ENCODE measurements at places on chromosomes 3 and 15. TPM values are rescaled to one million over a fixed set of nuclear protein-coding genes. Genes with fewer than 3 reads are reported as not detected.

CDHR4 gene
- total RNA-seq, result 0.26 TPM

PCSK6 gene
- 5.0 TPM for total RNA-seq

DNA sequence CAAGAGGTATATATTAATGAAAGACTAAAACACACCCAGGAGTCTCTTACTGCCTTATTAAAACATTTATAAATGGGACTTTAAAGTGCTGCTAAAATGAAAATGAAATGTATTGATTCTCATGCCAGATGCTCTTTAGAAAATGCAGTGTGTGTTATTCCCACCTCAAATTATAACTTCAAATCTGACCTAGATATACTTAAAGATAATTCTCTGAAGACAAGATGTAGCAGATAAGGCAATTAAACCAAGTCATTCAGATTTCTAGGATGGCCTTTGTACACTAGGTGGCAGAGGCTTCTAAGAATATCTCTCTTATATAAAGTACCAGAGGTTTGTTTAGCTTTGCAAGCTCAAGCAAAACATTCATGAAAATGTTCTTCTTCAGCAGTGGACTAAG lies 26.9 kb upstream of the GOLGA8B start:
- no peak for DNase-seq

- DNase-seq, result no peak
Observed at GRCh38 chr3:163957072-163957471, 1121.2 kb downstream of the SI start.

GRCh38 chr3:67635257-67635656 lies 19.2 kb downstream of the SUCLG2 start:
- no peak for DNase-seq

GRCh38 chr3:4466741-4467521 lies at the start of gene SUMF1:
Gene SUMF1, minus strand, starts transcription at chr3:4467269. Its CDS starts 24 bp downstream, at chr3:4467245.
- peak; percentile 83 for DNase-seq

GRCh38 chr15:66290518-66290917 lies 2.9 kb upstream of the DIS3L start:
- DNase-seq, result no peak

GRCh38 chr15:98981851-98982722 lies 25.5 kb downstream of the PGPEP1L start:
- no peak for DNase-seq

TWF2 gene
- total RNA-seq, result 52.2 TPM

BCL6 gene
- total RNA-seq, result 154 TPM

KIF15 gene
- 0.49 TPM for total RNA-seq

- no peak for DNase-seq
Observed at GRCh38 chr3:110685630-110686029, 386.0 kb upstream of the NECTIN3 start.

ARGFX gene
- total RNA-seq, result not detected

- DNase-seq, result peak; percentile 64
Observed at GRCh38 chr3:143443851-143444331, 324.3 kb downstream of the CHST2 start.

NMNAT3 gene
- total RNA-seq, result 5.2 TPM

- DNase-seq, result no peak
Observed at GRCh38 chr15:25250011-25250596, 188.7 kb downstream of the UBE3A start.

GNB5 gene
- total RNA-seq, result 27.6 TPM

TEX55 gene
- not detected for total RNA-seq

GRCh38 chr3:64809086-64809485 lies 121.3 kb upstream of the ADAMTS9 start:
- DNase-seq, result no peak

DNA sequence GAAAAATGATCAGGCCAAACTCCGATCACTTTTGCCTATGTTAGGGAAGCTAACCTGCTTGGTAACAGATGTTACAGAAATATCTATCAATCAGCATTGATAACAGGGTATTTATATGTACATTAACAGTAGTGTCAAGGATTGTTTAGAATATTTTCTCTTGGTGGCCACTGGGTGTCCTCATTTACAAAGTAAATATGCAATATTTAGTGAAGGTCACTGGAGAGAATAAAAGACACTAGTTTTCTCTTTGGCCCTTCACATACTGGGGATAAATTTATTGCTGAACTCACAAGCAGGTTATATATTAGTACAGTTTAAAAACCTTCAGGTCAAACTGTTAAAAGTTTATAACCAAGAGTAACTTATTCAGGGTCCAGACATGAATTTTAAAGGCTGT lies 69.0 kb downstream of the TIGIT start:
- no peak for DNase-seq

TMC3 gene
- total RNA-seq, result not detected

DNA sequence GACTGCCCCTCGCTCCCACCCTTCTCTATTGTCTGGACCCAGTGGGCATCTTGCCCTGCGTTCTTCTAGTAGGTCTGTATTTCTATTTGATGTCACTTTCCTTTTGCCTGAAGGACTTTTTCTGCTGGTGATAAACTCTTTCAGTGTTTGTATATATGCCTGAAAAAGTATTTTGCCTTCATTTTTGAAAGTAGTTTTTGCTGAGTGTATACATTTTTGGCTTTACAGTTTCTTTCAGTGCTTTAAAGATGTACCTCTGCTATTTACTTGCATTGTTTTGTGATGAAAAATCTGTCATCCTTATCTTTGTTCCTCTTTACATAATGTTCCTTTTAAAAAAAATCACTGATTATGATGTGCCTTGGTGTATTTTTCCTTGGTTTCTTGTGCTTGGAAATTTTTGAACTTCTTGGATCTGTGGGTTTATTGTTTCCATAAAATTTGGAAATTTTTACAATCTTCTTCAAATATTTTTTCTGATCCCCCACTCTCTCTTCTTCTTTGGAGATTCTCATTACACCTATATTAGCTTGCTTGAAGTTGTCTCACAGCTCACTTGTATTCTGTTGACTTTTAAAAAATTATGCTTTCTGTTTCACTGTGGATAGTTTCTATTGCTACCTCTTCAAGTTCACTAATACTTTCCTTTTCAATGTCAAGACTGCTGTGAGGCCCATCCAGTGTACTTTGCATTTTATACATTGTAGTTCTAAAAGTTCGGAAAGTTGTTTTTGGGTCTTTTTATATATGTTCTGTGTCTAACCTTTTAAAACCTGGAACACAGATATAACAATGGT lies 67.8 kb downstream of the RGMA start:
- DNase-seq, result no peak

Measured in aorta (tissue), 5 donors.